ENCODE measurements at places on chromosomes 2 and 18. TPM values are rescaled to one million over a fixed set of nuclear protein-coding genes. Genes with fewer than 3 reads are reported as not detected.

DLX1 gene
- not detected for total RNA-seq

GPR75 gene
- total RNA-seq: 0.65 TPM

- no peak for DNase-seq
These were observed 31.4 kb downstream of the MAPRE2 start for GRCh38 chr18:35072616-35073015.

TBR1 gene
- under 0.01 TPM for total RNA-seq

FBXO41 gene
- total RNA-seq: 0.22 TPM

UGT1A4 gene
- not detected for total RNA-seq

COLEC12 gene
- 33.8 TPM for total RNA-seq

MYCN gene
- 9.5 TPM for total RNA-seq
